CD8-positive, alpha-beta T cell (primary cell): ENCODE measurements at places on chromosomes 2 and 18.

GRCh38 chr2:78780864-78781583 is 244.5 kb upstream of the REG3G start:
- DNase-seq: no peak

DNA sequence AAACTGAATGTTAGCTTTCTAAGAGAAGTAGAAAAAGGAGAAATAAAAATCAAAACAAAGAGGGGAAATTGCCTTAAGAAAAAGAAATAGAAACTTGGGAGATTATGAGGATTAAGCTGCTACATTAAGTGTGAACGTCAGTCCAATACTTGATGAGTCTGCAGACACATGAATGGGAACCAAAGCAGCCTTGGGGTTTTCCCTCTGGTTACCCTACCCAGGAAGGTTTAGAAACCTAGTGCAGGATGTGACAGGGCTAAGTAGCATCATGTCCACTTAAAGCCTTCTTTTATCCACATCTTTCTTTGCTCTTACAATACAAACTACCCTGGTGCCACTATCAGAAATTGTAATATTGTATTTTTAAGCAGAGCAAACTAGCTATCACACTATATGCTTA is 22.3 kb downstream of the SLC35F5 start:
- no peak for DNase-seq

GRCh38 chr2:20231598-20232026 is 6.7 kb upstream of the SDC1 start:
- DNase-seq: no peak

DNA sequence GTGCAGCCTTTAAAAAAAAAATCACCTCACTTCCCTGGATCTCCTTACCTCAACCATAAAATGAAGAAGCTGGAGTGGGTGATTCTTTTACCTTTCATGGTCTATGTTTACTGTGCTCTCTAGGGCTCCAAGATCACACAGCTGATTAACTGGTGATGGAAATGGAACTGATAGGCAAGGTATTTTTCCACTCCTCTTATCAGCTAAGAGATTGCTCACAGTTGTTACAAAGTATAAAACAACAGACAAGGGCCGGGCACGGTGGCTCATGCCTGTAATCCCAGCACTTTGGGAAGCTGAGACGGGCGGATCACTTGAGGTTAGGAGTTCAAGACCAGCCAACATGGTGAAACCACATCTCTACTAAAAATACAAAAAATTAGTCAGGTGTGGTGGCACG is 14.5 kb downstream of the RPS27A start:
- no peak for DNase-seq

- no peak for DNase-seq
Measured at GRCh38 chr2:160672211-160672610, 178.6 kb upstream of the RBMS1 start.

GRCh38 chr18:13622751-13623150 is 103.6 kb downstream of the FAM210A start:
- DNase-seq: no peak

- no peak for DNase-seq
Measured at GRCh38 chr18:24396082-24396633, 1.5 kb downstream of the OSBPL1A start.

DNA sequence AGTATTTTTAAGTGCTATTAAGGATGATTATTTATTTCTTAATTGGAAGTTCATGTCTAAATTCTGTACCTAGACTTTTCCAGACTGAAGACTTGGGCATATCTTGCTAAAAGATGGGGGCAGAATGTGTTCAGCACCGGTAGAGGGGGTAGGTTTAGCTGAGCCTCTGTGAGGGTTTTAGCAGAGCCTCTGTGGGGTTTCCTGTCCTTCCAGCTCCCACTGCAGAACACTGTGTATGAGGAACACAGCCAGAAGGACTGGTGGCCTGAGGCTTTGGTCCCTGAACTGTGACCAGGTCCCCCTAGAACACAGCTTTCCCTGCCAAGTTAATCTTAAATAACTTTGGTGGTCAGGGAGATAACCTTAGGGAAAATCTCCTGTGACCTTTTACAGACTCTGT is 123.4 kb upstream of the EPC2 start:
- DNase-seq: no peak

GRCh38 chr2:204892506-204893255 is 347.4 kb downstream of the PARD3B start:
- DNase-seq: no peak

- DNase-seq: no peak
Measured at GRCh38 chr2:197229509-197230443, 80.8 kb downstream of the ANKRD44 start.

- no peak for DNase-seq
Measured at GRCh38 chr2:58740426-58740825, 499.3 kb upstream of the FANCL start.

GRCh38 chr2:119772128-119772527 is 12.4 kb downstream of the PTPN4 start:
- DNase-seq: no peak

GRCh38 chr18:2589345-2590068 is 18.1 kb downstream of the NDC80 start:
- no peak for DNase-seq

DNA sequence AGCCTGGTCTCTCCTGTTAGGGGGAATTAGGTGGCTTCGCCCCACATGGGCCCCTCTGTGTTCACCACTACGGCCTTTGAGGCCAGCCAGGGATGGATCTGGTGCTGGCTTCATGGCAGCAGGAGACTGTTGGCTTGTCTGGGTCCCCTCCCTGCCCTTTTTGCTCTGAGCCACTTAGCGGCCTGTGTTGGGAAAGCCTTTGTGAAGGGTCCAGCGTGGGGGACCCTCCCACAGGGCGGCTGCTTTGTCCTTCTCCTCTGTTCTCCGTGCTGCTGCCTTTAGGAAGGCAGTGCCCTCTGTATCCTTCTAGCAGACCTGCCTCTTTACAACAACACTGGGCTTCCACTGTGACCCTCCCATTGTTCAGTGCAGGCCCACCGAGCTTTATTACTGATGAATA is 118.4 kb downstream of the TSN start:
- no peak for DNase-seq

DNA sequence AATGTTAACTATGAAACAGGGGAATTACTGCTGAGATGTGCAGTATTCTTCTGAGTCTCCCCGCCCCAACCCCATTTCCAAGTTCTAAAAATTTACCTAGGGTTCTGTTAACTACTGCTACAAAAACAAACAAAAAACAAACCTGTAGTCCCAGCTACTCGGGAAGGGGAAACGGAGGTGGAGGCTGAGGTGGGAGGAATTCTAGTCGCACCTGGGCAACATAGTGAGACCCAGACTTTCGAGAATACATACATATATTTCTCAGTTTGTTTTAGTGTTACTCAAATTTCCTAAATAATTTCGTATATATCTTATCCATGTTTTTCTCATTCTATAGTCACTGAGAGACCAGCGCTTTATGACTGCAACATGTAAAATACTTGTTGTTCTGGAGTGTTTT is 989 bp downstream of the STAM2 start:
- no peak for DNase-seq

DNA sequence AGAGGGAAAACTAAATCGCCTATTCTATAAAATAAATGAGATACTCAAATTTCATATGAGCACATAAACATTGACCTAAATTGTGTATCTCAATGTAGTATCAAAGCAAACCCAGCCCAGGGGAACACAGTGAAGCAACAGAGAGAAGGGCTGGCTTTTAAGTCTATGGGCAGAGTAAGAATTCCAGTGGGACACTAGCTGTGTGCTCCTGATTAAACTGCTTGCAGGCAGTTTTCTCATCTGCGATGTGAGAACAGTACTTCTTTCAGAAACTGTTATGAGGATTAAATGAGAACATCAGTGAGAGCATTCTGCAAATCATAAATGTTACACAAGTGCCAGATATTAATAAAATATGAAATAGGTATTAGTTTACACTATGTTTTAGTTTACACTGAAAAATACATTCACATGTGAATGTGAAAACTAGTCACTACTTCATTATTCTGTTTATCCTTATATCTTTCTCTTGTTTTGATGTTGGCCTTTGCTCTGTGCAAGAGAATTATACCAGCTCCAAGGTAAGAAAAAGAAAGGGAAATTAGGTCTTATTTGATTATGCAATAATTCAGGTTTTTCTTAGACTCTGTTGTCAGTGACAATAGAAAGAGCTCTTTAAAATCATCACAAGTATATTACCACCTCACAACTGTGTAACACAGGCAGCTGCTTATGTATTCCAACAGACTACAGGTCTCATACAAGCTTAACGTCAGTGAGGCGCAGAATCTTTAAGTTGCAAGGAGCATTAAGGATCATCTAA is 47.5 kb downstream of the GAREM1 start:
- DNase-seq: no peak

DNA sequence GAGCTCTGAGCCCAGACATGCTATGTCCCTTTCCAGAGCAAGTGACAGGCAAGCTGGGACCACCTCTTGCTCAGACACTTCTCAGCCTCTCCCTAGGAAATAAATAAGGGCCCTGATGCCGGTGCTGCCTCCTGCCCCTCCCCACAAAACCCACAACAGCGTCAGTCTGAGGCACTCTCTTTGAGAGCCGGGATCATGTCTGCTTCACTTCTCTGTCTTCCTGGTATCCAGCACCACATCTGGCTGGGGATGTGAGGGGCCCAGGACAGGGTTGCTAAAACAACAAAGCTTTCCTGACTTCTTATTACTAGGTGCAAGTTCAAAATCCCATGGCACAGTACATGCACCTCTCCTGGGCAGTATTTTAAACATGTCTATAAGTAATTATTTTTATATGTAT is 103.9 kb upstream of the GLI2 start:
- no peak for DNase-seq

DNA sequence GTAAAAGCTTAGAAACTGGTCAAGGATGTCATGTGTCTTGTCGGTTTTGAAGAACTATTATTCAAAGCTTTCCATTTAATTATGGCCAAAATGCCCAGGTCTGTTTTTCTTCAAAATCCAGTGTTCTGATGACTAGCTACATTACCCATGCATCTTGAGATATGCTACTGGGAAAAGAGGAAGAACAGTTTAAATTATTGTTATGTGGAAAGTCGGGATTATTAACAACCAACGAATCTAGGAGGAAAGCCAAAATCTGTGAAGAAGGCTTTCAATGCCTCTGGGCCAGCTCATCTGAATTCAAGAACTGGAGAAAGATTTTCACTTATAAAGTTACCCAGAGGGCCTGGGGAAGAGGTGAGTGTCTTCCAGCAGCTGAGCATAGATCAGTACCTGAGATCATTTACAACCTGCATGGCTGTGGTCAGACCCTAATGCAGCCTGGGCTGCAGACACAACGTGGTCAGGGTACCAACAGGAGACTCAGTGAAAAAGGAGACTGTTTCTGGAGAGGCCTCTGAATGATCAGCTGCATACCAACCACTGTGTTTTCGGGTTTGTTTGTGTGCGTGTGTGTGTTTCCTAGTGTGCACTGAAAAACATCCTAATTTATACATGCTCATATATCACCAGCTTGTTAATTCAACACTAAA is 308.5 kb downstream of the NRXN1 start:
- no peak for DNase-seq

DNA sequence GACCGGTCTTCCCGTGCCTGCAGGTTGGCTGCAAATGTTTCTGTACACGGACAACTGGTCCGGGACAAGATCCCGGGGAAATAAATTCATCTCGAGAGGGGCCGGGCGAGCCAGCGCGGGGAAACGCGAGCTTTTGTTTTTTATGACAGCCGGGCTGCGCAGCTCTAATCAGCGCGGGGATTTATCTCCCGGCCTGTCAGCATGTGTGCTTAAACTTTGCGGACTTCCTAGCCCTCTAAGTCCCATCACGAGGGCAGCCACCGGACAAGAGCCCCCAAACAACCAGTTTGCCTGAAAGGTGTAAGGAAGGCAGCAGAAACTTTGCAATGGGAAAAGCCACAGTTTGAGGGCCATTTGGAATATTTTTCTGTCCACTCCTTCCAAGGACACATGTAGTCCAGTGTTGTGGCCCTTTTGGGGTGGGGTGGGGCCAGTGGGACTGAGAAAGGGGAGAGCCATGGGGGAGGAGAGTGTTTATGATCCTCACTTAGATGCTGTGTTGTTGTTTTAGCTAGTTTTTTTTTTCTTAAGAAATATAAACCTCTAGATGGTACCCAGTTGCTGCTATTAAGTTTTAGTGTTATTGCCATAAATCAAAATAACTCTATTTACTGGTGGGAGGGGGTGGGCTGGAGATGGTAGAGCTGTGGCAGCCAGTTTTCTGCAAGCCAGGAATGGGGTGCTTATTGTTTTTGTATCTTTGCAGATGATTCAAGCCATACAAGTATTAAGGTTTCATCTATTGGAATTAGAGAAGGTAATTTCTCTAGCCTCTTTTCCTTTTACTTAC is 6.0 kb downstream of the MEIS1 start:
- no peak for DNase-seq

- no peak for DNase-seq
Measured at GRCh38 chr2:17171446-17172049, 346.7 kb downstream of the RAD51AP2 start.

DNA sequence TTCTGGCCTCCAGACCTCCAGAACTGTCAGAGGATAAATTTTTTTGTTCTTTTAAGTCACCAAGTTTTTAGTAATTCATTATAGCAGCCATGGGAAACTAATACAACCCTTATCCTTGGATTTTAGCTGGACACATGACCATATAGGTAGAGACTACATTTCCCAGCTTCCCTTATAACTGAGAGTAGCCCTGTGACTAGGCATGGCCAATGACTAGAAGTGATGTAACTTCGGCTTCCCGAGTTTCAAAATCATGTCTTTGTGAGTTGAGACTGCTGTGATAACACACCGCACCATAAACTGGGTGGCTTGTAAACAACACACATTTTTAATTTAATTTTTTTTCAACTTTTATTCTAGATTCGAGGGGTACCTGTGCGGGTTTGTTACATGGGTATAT is 134.0 kb upstream of the SERTAD2 start:
- DNase-seq: no peak

DNA sequence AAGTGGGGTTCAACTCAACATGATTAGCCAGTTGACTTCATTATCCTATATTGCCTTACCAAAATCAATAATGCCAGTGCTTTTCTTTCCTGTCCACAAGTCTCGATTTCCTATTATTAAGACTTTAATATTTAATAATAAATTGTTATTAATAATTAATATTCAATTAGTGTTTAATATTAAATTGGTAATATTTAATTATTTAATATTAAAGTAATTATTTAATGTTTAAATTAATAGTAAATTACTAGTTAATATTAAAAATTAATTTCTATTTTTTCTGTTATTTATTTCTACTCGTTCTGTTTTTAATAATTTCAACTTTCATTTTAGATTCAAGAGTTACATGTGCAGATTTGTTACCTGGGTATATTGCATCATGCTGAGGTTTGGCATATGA is 243.2 kb downstream of the GULP1 start:
- no peak for DNase-seq

- DNase-seq: no peak
Measured at GRCh38 chr18:45321520-45321919, 293.8 kb upstream of the SLC14A2 start.

- peak; percentile 93 for DNase-seq
Measured at GRCh38 chr2:219298759-219299371, 10.3 kb downstream of the PTPRN start.

DNA sequence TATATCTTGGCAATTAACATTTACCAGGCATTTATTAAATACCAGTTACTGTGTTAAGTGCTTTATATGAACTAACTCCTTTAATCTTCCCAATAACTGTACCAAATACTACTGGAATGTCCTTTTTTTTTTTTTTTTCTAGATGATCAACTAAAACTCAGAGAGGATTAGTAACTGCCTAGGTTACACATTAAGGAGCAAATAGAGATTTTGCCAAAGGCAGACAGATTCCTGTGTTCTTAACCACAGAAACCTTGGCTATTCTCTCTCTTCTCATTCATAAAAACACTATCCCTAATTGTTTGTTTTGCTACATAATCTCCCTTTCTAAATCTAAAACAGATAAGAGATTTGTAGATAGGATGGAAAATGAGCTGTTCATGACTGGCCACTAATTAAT is 13.3 kb downstream of the DHX57 start:
- DNase-seq: no peak
